ENCODE measurements at places on chromosomes 1 and 21. TPM values are rescaled to one million over a fixed set of nuclear protein-coding genes. Genes with fewer than 3 reads are reported as not detected.

DNA sequence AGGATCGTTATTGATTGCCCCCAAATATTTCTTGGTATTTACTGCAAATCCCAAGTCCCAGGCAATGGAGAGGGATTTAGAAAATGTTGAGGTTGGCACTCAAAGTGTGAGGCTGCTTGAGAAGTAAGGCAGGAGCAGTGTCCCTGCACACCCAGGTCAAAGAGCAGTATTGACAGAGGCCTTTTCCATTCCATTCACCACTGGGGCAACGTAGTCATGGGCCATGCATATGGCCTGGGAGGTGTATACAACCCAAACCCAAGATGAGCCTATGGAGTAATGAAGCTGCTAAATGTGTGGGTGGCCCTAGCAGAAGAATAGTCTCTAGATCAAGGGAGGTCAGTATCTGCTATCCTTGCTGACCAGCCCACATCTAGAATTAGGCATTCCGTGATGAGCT is 245.6 kb downstream of the FOXD2 start:
- H3K36me3 ChIP-seq, result no peaks in the 10 kb centered on the region
- no peaks in the 10 kb centered on the region for H3K27me3 ChIP-seq
- no peak overlapping the region for H3K4me3 ChIP-seq
- no peak overlapping the region for H3K27ac ChIP-seq

DNA sequence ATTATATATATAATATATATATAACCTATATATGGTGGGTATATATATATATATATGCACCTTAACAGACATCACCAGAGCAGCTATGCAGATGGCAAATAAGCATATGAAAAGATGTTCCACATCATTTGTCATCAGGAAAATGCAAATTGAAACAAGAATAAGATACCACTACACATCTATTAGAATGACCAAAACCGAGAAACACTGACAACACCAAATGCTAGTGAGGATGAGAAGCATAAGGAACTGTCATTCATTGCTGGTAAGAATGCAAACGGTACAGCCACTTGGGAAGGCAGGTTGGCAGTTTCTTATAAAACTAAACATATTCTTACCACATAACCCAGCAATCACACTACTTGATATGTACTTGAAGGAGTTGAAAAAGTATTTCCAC is 219.8 kb upstream of the PRMT6 start:
- H3K36me3 ChIP-seq, result no peaks in the 10 kb centered on the region
- DNase-seq, result no peak
- H3K4me1 ChIP-seq, result no peaks in the 10 kb centered on the region

DNA sequence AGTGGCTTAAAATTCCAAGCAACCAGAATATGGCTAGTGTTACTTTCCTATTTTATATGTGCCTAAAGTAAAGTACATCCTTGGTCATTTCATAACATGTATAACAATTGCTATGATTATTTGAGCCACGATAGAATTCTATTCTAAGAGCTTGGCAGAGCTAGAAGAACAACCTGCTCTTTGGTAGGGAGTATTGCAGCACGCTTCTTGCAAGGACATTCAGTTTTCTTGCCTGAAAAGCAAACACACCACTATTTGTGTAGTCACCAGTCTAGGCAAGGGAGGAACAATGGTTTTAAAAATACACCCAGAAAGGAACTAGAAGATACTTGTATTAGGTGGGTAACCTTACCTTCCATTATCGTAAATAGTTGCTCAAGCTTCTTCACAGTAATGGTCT is 51.5 kb downstream of the CNST start:
- DNase-seq, result no peak
- peaks cover 24% of the 10 kb centered on the region for H3K36me3 ChIP-seq
- H3K4me3 ChIP-seq, result no peak overlapping the region
- no peaks in the 10 kb centered on the region for H3K4me1 ChIP-seq
- H3K27me3 ChIP-seq, result no peaks in the 10 kb centered on the region
- no peak overlapping the region for H3K27ac ChIP-seq

- H3K36me3 ChIP-seq, result no peaks in the 10 kb centered on the region
- H3K4me1 ChIP-seq, result no peaks in the 10 kb centered on the region
- H3K27ac ChIP-seq, result no peak overlapping the region
- H3K27me3 ChIP-seq, result no peaks in the 10 kb centered on the region
Observed at GRCh38 chr1:14543191-14543840, 55.2 kb upstream of the KAZN start.

GRCh38 chr1:54583871-54584270 is 35.8 kb downstream of the ACOT11 start:
- no peaks in the 10 kb centered on the region for H3K4me1 ChIP-seq
- no peak for DNase-seq
- no peaks in the 10 kb centered on the region for H3K36me3 ChIP-seq
- H3K4me3 ChIP-seq, result no peak overlapping the region
- H3K27ac ChIP-seq, result no peak overlapping the region
- no peaks in the 10 kb centered on the region for H3K27me3 ChIP-seq

- no peak for DNase-seq
- H3K36me3 ChIP-seq, result no peaks in the 10 kb centered on the region
- H3K4me1 ChIP-seq, result no peaks in the 10 kb centered on the region
- H3K27me3 ChIP-seq, result no peaks in the 10 kb centered on the region
- no peak overlapping the region for H3K27ac ChIP-seq
Observed at GRCh38 chr1:59318271-59318860, 21.5 kb downstream of the FGGY start.

DNA sequence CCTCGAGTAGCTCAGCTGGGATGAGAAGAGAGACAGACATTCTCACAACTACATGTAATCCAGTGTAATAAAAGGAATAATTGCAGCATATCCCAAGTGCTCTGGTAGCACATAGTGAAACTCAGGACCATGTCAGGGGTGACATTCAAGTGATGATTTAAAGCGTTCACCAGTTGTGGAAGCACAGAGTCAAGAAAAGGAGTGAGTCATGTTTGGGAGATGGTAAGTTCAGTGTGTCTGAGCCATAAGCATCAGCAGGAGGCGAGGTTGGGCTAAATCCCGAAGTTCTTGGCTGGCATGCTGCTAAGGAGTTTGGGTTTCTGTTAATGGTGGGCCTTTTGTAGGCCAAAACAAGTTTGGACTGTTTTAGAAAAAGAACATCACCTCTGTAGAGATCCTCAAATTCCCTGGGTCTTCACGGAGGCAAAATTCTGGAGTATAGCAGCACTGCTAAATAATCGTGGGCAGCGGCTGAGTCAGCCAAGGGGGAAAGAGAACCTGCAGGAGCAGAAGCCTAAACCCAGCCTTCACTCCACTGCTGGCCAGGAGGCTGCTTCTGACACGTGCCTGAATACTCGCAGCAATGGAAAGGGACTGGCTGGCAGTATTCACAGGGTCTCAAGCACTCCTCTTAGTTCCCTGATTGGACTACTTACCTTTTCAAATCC is 7.2 kb upstream of the NHLH1 start:
- no peaks in the 10 kb centered on the region for H3K4me1 ChIP-seq
- DNase-seq, result no peak
- H3K4me3 ChIP-seq, result no peak overlapping the region
- peaks cover 57% of the 10 kb centered on the region for H3K36me3 ChIP-seq
- no peaks in the 10 kb centered on the region for H3K27me3 ChIP-seq

DNA sequence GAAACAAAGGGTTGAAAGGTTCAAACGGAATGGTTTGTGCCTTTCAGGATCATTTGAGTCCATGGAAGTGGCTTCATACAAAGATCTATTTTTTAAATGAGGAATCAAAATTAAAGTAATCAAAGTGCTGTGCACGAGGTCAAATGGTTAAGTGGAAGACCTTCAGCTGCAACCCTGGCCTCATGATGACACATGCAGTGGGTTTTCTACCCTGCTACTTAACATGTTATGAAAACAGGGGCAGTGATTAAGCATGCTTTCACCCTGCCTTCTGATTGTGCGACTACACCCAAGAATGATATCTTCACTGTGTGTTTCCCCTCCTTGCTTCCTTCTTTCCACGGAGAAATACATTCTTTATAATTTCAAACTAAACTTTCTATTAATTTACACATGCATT is 604.2 kb downstream of the LRRIQ3 start:
- H3K27ac ChIP-seq, result no peak overlapping the region
- no peak for DNase-seq
- no peaks in the 10 kb centered on the region for H3K27me3 ChIP-seq
- no peaks in the 10 kb centered on the region for H3K4me1 ChIP-seq
- no peak overlapping the region for H3K4me3 ChIP-seq
- no peaks in the 10 kb centered on the region for H3K36me3 ChIP-seq

- H3K4me1 ChIP-seq, result no peaks in the 10 kb centered on the region
- H3K27ac ChIP-seq, result no peak overlapping the region
- H3K4me3 ChIP-seq, result no peak overlapping the region
- no peak for DNase-seq
- no peaks in the 10 kb centered on the region for H3K27me3 ChIP-seq
Observed at GRCh38 chr21:28509031-28509430, 483.6 kb downstream of the LTN1 start.

DNA sequence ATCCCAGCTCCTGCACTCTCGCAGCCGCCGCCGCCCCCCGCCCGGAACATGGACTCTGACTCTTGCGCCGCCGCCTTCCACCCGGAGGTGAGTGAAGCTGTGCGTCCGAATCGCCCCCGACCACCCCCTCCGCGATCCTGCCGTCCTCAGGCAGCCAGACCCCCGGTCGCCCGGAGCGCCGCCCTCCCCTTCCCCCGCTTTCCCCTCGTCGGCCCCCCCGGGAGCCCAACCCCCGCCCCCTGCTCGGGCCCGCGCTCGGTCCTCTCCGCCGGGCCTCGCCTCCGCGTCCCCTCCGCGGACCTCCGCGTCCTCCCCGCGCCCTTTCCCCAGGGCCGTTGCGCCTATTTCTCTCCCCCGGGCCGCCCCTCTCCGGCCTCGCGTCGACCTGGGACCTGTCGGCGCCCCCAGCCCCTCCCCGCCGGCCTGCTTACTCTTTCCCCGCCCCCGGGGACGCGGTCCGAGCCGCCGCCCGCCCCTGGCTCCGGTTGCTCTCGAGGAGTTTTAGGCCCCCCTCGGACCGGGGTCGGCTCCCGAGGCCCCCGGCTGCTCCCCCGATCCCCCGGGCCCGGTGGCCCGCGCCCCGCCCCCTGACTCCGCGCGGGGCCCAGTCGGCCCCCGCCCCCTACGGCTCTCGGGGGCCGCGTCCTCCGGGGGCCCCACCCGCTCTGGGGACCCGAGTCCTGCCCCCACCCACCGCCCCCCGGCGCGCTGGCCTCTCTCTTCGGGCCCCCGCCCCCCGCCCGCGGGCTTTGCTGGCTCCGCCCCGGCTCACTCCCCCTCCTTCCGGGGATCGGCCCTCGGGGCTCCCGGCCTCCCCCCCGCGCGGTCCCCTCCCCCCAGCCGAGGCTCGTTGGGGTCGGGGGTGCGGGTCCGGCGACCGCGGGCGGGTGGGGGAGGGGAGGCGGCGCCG is 743 bp downstream of the PHF13 start:
- H3K4me1 ChIP-seq, result no peaks in the 10 kb centered on the region
- H3K36me3 ChIP-seq, result no peaks in the 10 kb centered on the region
- peak; percentile 48 for DNase-seq
- H3K27me3 ChIP-seq, result no peaks in the 10 kb centered on the region
- peak overlapping the region; percentile 39 for H3K4me3 ChIP-seq

DNA sequence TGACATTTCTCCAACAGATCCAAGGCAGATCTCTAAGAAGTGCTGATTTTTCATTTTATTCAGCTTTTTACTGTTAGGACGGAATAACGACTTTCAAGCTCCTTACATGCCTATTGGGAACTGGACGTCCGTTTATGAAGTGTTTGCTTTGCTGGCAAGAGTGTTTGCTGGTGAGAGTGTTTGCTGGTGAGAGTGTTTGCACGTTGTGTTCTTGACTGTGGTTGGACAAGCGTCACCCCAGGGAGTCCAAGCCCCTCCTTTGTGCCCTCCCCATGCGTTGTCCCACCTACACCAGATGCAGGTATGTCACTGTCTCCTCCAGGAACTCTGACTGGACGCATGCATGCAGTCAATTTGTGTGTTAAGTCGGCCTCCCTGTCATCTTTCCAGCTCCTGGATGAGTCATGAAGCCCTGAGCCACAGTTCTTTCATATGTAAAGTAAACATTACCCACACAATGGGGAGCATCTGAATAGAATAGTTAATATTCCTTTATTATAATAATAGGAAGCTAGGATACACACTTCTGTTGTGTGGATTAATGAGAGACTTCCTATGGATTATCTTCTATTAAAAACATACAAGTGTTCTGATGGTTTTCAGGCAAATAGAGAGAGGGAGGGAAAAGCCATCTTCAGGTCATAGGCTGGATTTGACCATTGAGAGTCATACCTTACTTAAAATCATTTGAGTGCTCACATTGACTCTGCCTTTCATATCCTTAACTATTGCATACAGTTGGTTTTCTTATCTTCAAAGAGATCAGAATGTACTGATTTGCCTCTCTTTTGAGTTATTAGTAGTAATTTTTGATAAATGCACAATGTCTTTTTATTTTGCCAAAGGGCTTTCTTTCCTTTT is 119.2 kb downstream of the GALNT2 start:
- no peaks in the 10 kb centered on the region for H3K36me3 ChIP-seq
- H3K27ac ChIP-seq, result no peak overlapping the region
- no peak overlapping the region for H3K4me3 ChIP-seq
- H3K27me3 ChIP-seq, result no peaks in the 10 kb centered on the region

GRCh38 chr1:33219886-33220661 is 36.2 kb upstream of the ZNF362 start:
- H3K27me3 ChIP-seq, result no peaks in the 10 kb centered on the region
- H3K4me3 ChIP-seq, result no peak overlapping the region
- H3K27ac ChIP-seq, result no peak overlapping the region
- H3K4me1 ChIP-seq, result no peaks in the 10 kb centered on the region
- no peaks in the 10 kb centered on the region for H3K36me3 ChIP-seq

GRCh38 chr1:94248956-94249688 is 11.7 kb upstream of the ARHGAP29 start:
- no peak overlapping the region for H3K4me3 ChIP-seq
- no peaks in the 10 kb centered on the region for H3K27me3 ChIP-seq
- H3K4me1 ChIP-seq, result no peaks in the 10 kb centered on the region
- H3K27ac ChIP-seq, result no peak overlapping the region
- H3K36me3 ChIP-seq, result no peaks in the 10 kb centered on the region
- no peak for DNase-seq

GRCh38 chr1:186689376-186689775 is 9.2 kb upstream of the PTGS2 start:
- H3K27ac ChIP-seq, result no peak overlapping the region
- H3K27me3 ChIP-seq, result no peaks in the 10 kb centered on the region
- no peaks in the 10 kb centered on the region for H3K36me3 ChIP-seq
- DNase-seq, result no peak
- no peak overlapping the region for H3K4me3 ChIP-seq
- no peaks in the 10 kb centered on the region for H3K4me1 ChIP-seq

GRCh38 chr1:178739285-178740045 is 14.4 kb downstream of the RALGPS2 start:
- no peaks in the 10 kb centered on the region for H3K27me3 ChIP-seq
- H3K36me3 ChIP-seq, result no peaks in the 10 kb centered on the region
- H3K4me3 ChIP-seq, result no peak overlapping the region
- H3K4me1 ChIP-seq, result no peaks in the 10 kb centered on the region

DNA sequence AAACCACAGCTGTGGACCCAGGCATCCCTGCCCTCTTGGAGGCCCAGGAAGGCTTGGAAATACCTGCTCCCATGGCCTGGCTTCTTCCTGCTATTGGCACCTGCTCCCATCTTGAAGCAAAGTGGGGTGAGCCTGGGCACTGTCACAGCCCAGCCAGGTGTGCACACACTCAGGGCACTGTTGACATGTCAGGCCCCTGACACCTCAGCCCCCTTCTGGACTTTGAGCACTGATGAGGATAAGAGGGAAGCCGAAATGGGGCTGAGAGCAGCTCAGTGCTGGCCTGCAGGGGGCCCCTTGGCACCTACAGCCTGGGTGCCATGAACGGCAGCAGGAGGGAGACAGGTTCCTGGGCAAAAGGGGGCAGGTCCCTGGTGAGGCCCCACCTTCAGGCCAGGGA is 55.9 kb downstream of the DAB1 start:
- H3K4me1 ChIP-seq, result no peaks in the 10 kb centered on the region
- no peak for DNase-seq
- H3K27me3 ChIP-seq, result no peaks in the 10 kb centered on the region
- no peak overlapping the region for H3K27ac ChIP-seq
- no peak overlapping the region for H3K4me3 ChIP-seq

Gene SLC30A1
- total RNA-seq, result 8.8 TPM

Gene LHX8
- total RNA-seq, result not detected

Gene TMCC2
- 3.9 TPM for total RNA-seq

Gene WNT2B
- 0.38 TPM for total RNA-seq

Gene IL20
- not detected for total RNA-seq

Gene CCDC27
- not detected for total RNA-seq
